ENCODE measurements at places on chromosomes 13 and 19.

GRCh38 chr19:42093926-42094325 is 18.0 kb downstream of the ZNF574 start:
- DNase-seq, result no peak

GRCh38 chr19:49923055-49924003 is 5.7 kb upstream of the ATF5 start:
- DNase-seq, result no peak

DNA sequence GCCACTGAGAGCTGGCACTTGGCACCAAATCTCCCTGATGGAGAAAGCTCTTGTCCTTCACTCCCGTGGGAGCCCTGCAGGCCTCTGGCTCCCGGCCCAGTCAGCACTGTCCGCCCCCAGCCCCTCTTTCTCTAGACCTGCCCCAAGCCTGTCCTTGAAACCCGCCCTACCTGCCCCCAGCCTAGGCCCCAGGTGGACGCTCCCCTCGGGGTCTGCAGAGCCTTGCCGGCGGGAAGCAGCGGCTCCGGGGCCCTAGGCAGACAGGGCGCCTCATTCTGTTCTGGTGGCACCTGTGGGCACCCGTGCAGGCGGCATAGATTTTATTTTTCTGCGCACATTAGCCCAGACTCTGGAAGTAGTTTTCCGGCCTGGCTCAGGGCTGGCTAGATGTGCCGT is 17.6 kb downstream of the IL17D start:
- DNase-seq, result no peak

DNA sequence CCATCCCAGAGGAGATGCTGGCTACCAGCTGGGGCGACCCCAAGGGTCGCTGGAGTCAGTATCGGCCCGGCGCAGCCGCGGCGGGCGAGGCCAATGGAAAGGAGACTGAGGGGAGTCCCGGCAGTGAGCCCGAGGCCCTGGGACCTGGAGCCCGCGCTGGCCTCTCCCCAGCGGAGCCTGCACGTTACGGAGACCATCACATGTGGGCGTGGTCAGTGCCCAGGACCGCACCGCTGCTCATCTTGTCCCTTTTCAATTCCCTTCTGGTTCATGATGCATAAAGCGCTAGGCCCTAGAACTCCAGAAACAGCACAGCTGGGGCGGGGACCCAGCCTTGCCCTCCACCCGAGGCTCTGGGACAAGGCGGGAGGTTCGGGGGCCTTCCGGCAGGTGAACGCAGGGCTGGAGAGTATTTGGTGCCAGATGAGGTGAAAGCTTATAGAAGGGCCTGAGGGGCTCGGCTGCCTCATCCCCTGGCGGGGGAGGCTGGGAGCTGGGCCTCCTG is 8.0 kb downstream of the C19orf25 start:
- DNase-seq, result no peak

GRCh38 chr13:42946927-42947326 is 45.1 kb downstream of the EPSTI1 start:
- DNase-seq, result no peak

DNA sequence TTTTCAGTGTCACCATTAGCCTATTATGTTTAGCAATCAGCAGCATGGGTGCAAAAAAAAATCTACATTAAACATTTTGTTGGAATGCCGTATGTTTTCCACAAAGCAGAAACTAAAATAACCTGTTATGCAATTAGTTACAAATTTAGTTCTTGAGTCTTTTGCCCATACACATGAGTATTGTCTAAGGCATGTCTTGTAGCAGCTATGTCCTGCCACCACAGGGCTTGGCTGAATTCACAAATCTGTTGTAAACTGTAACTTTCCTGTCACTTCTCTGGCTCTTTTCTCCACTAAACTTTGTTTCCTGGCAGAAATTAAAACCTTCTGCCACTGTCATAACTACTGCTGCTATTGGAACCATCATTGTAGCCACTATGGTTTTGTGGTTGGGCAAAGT is 277.9 kb upstream of the SPRY2 start:
- no peak for DNase-seq

DNA sequence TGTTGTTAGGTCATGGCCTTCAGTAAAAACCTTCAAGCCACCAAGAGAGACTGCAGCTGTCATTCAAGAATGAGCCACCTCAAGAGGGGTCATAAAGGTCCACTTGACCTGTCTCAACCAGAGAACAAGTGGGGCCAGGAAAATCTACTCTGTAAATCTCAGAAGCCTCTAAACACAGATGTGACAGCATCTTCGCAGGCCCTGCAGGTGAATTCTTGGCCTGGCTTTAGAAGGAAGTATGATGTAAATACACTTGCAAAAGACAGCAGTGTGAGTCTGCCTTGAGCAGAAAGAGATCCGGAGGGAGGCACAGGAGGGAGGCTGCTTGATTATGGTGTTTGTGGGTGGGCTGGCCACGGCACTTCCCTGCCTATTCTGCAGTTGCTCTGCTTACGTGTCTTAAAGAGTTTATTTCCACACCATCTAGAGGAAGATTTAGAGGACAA is 1082.9 kb downstream of the UQCRFS1 start:
- DNase-seq, result no peak

DNA sequence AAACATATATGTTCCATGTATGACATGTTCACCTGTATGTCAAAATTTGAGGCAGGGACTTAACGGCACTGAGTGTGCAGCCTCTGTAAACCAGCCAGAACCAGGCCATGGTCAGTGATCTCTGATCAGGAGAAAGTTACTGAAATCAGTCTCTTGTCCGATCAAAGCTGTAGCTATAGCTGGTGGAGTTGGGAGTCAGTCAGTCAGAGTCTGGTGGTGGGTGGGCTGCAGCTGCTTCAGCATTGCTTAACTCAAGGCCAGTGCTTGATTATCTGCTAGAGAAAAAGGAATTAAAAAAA is 78.3 kb downstream of the ANKRD10 start:
- DNase-seq, result no peak

DNA sequence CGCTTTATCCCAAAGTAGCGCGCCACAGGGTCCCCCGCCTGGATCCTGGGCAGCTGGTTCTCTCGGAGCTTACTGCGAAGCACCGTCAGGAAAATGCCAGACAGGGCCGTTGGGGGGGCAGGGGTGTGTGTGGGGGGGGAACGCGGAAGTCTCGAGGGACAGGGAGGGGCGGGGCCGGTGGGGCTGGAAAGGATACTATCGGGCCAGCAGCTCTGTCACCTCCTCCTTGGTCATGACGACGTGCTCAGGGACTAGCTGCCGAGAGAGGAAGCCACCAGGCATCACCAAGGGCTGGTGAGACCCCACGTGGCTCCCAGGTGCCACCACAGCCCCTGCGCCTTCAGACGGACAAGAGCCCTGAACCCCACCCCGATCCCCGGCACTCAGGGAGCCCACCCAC is 5.3 kb downstream of the POLR2E start:
- no peak for DNase-seq

- no peak for DNase-seq
Observed at GRCh38 chr13:68897331-68897928, 1210.2 kb upstream of the ATXN8OS start.

GRCh38 chr13:23506807-23507291 is 63.4 kb upstream of the TNFRSF19 start:
- no peak for DNase-seq

DNA sequence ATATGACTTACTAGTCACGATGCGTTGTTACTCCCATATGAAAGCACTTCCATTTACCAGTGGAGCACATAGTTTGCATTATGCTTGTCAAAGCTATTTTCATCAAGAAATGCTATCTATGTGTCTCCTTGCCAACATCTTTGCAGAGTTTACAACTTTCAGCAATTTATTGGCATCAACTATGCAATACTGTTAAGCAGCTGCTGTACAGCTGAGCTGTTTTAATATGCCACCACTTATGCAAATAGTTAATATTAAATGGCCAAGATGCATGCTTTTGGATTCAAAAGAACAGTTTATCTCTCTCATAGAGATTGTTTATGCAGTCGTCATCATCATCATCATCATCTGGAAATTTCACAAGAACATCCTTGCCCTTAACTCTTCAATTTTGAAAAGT is 67.9 kb upstream of the KLF5 start:
- no peak for DNase-seq

DNA sequence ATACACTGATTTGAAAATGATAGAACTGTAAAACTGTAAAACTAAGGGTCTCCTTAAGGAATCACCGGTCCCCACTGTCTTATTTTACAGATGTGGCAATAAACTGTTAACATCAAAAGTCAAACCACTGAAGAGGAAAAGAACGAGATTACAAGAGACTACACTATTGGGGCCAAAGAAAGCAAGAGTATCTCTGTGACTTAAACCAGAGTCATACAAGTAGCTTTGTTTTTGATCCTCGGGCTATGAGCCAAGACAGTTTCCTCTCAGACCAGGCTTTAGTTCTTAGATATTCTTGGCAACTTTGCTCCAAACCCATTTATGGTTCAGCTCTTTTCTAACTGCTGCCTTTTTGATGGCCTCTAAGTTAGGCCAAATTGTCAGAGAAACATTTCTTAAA is 113.8 kb downstream of the TBC1D4 start:
- no peak for DNase-seq

DNA sequence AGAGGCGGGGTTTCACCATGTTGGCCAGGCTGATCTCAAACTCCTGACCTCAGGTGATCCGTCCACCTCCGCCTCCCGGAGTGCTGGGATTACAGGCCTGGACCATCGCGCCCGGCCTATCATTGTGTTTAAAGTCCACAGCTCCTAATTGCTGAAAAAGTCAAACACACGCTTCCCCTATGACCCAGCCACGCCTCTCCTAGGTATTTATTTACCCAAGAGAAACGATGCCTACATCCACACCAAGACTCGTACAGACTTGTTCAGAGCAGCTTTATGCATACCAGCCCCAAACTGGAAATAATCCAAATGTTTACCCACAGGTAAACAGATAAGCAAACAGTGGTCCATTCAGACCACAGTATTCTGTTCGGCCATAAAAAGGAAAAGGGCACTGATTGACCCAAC is 15.1 kb downstream of the ZNRF4 start:
- DNase-seq, result no peak

DNA sequence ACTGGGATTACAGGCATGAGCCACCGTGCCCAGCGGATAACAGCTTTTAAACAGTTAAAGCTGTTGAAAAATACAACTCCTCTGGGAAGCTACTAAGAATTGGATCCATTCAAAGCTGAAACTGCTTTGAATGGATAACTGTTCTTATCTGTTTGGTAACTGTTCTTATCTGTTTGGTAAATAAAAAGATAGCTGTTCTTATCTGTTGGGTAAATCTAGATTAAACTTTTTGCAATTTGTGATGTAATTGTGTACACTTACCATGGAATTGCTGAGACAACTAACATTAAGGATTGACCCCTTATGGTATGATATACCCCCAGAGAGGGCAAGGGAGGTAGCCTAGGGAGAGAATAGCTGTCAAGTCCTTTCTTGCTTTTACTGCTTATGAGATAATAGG is 27.9 kb upstream of the SPART start:
- no peak for DNase-seq

- peak; percentile 64 for DNase-seq
Observed at GRCh38 chr19:13060964-13061927, 41.4 kb downstream of the LYL1 start.

DNA sequence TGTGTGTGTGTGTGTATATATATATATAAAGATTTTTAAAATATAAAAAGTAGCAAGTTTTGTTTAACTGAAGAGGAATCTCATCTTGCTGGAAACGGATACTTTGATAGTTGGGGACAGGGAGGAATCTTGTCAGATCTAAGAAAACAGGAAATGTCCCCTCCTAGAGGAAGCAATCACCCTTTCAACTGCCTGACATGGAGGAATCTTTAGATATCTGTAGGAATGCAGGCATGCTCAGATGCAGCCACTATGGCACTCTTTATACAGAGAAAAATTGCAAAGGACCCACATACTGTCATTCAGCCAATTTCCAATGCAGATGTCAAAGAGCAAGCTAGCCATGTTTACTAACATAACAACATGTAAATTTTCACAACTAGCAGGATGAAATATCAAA is 38.8 kb downstream of the ZNF611 start:
- no peak for DNase-seq

DNA sequence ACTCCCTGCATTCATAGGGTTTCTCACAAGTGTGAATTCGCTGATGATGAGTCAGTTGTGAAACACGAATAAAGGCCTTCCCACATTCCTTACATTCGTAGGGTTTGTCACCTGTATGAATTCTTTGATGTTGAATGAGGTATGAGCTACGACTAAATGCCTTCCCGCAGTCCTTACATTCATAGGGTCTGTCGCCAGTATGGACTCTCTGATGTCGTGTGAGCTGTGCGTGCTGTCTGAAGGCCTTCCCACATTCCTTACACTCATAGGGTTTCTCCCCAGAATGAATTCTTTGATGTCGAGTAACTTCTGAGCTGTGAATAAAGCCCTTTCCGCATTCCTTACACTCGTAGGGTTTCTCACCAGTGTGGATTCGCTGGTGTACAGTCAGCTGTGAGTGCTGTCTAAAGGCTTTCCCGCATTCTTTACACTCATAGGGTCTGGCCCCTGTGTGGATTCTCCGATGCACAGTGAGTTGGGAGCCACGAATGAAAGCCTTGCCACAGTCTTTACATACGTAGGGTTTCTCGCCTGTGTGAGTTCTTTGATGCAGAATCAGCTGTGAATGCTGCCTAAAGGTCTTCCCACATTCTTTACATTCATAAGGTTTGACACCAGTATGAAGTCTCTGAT is 30.5 kb upstream of the COX7A1 start:
- DNase-seq, result no peak

DNA sequence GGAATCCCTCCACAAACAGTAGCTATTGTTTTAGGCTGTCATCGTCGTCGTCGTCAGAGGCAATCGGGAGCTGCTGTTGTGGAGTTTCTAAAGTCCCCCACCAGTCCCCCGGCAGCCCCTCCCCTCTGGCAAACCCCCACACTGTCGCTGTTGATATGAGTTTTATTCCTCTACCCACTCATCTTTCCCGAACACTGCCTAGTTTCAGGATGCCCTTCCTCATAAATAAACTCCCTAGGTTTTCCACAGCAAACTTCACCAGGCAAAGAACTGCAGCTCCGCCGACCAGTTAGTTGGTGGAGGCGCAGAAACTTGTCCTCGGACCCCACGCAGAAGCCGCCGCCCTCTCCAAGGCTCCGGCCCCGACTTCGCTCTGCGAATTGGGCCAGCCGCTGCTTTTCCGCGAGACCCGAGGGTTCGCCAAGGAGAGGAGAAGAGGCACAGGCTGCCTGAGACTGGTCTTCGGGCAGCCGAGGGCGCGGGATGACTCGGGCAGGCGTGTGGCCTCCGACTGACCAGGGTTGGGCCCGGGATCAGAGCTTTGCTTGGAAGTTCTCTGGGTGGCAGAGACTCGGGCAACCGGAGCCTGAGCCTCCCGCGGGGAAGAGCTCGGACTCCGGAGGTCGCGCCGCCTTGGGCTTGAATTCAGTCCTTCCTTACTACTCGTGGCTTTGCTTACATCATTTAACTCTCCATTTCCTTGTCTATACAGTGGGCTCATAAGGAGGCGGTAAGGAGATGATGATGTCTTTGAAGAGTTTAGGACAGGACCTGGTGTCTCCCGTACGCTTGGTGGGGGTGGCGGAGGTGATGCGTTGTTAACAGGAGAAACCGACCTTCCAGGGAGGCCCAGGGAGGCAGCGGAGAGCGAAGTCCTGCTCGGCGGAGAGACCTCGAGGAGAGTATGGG is 7.9 kb downstream of the PDX1 start:
- DNase-seq, result no peak

Data from CD4-positive, alpha-beta memory T cell (primary cell).